ENCODE measurements at places on chromosomes 16 and 17.

GRCh38 chr16:89602273-89602951 lies 11.0 kb upstream of the DPEP1 start:
- no peak for DNase-seq

DNA sequence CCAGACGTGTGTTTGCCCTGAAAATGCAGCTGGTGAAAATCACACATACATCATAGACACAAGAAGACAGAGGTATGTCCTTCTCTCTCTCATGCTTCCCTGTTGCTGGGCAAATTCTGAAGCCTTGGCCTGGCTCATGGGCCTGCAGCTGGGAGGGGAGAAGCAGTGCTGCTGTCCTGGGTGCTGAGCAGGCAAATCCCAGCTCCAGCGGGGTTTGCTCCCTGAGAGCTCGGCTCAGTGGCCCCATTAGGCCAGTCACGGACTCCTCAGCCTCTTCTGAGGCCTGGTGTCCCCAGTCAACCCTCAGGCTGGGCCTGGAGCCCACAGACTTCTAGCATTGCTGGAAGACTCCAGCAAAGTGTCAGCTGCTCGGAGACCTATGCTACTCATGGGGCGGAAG lies 11.7 kb downstream of the RHBDL3 start:
- no peak for DNase-seq

GRCh38 chr17:44216694-44217093 lies 2.8 kb downstream of the UBTF start:
- no peak for DNase-seq

DNA sequence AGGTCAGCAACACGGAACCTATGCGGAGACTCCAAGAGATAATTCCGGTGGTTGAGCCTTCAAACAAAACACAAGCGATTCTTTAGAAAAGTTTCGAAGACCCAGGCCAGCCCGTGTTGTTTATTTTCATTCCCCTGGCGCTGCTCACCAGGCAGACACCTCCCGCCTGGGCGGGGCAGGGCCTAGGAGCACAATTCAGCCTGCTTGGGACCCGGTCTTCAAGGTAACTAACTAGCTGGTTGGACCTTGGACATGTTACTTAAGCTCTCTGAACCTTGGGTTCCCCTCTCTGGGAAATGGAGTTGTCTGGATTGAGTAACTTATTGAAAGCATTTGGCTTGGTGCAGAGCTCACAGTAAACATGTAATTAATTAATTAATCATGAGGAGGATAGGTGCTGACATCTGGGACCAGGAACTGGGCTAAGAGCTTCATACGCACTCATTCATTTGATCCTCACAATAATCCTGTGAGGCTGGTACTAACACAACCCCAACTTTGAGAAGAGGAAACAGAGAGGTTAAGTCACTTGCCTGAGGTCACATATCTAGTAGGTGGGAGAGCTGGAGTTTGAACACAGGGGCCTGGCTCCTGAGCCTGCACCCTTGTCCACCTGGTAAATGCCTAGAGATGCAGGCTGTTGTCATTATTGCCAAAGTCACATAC lies 125.3 kb upstream of the SMURF2 start:
- DNase-seq = no peak

DNA sequence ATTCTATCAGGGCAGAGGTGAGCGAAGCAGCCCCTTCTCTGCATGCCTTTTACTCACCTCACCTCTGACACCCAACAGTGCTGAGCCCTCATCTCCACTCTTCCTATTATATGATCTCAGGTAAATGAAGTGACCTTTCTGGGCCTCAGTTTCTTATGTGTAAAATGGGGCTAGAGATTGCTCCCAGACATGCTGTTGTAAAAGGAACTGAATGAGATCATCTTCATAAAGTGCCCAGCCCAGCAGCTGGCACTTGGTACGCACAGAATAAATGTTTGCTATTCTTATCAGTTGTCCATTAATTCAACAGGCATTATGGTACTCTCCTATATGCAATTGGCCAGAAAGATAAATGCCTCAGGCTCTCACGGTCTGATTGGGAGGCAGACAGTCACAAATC lies 4.5 kb upstream of the GALK1 start:
- no peak for DNase-seq

GRCh38 chr17:62675260-62675659 lies 47.8 kb downstream of the MRC2 start:
- no peak for DNase-seq

- no peak for DNase-seq
Observed at GRCh38 chr16:11384184-11384955, 39.1 kb downstream of the RMI2 start.

DNA sequence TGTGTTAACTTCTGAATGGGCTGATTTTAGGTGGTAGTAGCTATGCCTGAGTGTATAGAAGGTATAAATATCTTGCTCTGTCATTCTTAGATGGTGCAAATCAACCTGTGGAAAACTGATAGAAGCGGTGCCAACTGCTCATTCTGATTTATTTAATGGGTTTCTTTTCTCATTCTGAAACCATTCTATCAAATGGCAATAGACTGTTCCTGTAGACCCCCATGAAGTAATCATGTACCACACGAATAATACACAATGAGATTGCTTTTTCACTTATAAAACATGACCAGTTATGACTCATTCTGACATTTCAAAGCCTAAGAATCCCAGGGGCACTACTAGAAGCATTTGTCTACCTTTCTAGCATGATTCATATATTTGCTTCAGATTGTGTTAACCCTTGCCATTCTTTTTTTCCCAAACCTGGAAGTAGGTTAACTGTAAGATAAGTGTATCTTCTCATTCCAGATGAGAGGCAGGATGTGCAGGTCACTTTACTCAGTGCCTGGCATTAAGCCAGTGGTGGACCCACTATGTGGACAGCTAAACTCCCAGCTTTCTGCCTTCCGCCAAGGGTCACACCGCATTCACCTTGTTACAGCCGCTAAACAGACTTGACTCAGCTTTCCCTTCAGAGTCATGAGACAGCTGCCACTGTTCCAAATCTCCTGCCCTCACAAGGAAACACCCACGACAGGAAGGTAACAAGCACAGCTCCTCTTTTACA lies 16.4 kb upstream of the SLC16A11 start:
- DNase-seq = no peak

DNA sequence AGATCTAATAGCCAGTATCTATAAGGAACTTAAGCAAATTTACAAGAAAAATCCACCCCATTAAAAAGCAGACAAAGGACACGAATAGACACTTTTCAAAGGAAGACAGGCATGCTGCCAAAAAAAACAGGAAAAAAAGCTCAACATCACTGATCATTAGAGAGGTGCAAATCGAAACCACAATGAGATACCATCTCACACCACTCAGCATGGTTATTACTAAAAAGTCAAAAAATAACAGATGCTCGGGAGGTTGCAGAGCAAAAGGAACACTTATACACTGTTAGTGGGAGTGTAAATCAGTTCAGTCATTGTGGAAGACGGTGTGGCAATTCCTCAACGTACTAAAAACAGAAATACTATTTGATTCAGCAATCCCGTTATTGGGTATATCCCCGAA lies 9.6 kb downstream of the STX8 start:
- no peak for DNase-seq

- no peak for DNase-seq
Observed at GRCh38 chr16:65066651-65067050, 55.2 kb downstream of the CDH11 start.

DNA sequence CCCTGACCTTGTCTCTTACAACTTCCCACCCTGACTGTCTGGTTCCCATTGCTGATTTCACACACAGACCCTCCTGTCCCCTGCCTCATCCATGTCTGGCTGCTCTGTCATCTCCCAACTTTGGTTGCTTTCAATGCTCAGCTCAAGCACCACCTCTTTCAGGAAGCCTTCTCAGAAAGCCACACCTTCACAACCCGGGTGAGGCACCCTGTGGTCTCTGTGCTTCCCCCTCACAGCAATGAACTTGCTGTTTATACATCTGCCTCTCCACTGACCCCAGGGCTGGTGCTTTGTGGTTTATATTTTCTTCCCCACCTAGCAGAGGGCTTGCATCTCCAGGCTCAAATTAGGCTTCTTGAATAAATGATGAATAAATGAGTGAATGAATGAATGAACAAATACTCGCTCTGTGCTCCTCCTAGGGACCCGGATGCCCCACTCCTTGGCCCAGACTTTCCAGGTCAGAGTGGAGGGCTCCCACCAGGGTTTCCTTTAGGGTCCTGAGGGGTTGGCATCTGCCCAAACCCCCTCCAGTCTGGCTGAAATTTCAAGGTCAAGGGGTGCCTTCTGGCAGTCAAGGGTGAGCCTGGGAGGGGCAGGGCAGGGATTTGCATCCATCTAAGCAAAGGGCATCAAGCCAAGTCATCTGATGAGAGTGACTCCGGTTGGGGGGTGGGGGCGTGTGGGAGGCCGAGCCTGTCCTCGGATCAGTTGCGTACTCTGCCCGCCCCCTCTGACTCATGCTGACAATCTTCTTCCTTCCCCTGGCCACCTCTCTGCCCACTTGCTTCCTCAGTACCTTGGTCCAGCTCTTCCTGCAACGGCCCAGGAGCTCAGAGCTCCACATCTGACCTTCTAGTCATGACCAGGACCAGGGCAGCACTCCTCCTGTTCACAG lies at the start of gene ITGAX:
Gene ITGAX, plus strand, starts transcription at position 783 of the 898 bp plus-strand sequence. Its CDS starts 79 bp downstream, at position 862.
- no peak for DNase-seq
